ENCODE measurements at places on chromosomes 3 and 15. TPM values are rescaled to one million over a fixed set of nuclear protein-coding genes. Genes with fewer than 3 reads are reported as not detected.
A peak's percentile ranks its signal among the peaks of the same experiment; 100 is the strongest.

DNA sequence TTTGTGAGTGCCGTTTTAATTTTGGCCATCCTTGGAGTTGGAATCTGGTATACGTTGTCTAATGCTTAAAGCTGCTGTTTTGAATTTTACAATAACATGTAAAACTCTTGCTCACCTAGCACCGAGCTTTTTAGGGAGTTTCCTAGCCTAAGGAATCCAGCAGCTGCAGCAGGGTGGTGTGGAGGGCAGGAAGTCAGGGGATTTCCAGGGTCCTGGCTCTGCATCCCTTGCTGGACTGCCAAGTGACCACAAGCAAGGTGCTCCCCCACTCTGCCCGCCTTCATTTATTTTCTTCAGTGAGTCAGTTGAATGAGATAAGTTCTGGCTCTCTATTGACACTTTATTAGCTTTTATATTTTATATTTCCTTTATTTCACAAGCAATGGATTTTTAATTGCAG lies 113.7 kb downstream of the ATG7 start:
- no peak for DNase-seq

DNA sequence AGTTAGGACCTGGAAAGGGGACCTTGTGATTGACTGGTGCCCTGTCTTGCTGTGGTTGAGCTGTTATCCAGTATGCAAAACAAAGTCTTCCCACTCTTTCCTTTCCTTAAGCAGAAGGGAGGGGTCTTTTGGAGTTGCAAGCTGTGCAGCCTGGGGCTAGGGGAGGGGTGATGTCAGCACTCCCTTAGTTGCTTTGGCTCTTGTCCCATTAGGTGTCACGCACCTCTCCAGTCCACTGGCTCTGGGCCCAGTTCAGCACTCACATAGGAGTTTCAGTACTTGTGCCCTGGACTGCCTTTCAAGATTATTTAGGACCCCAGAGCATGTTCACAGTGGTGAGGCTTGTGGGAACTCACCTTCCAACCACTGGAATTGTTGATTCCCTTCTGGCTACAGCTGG lies 238.5 kb downstream of the DOCK3 start:
- peak; percentile 51 for DNase-seq

MLF1 gene
- total RNA-seq: 234 TPM

DNA sequence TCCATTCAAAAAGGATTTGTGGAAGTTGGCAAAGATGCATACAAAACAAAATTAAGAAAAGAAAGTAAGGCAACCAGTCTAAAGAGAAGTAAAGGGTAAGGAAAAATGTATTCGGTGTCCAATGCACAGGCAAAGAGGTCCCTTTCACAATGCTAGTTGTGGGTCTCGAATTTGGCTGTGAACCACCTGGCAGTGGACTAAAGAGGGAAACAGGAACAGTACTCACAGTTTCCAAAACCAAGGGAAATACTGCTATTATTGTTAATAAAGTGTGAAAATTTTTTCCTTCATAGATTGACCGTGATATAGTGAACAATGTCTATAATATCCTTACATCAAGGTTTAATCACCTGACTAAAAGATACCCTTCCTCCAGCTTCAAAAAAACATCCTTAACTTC lies 57.9 kb downstream of the TNIK start:
- DNase-seq: no peak

GRCh38 chr3:25151281-25151902 lies 276.7 kb upstream of the RARB start:
- no peak for DNase-seq

FOXB1 gene
- total RNA-seq: not detected

ZDHHC23 gene
- 3.4 TPM for total RNA-seq

CLDN18 gene
- total RNA-seq: not detected

SI gene
- total RNA-seq: not detected

- DNase-seq: peak; percentile 91
These were observed 18.1 kb downstream of the H1-8 start for GRCh38 chr3:129560911-129561594.

- DNase-seq: no peak
These were observed 3.9 kb upstream of the HEG1 start for GRCh38 chr3:125059488-125060245.

DNA sequence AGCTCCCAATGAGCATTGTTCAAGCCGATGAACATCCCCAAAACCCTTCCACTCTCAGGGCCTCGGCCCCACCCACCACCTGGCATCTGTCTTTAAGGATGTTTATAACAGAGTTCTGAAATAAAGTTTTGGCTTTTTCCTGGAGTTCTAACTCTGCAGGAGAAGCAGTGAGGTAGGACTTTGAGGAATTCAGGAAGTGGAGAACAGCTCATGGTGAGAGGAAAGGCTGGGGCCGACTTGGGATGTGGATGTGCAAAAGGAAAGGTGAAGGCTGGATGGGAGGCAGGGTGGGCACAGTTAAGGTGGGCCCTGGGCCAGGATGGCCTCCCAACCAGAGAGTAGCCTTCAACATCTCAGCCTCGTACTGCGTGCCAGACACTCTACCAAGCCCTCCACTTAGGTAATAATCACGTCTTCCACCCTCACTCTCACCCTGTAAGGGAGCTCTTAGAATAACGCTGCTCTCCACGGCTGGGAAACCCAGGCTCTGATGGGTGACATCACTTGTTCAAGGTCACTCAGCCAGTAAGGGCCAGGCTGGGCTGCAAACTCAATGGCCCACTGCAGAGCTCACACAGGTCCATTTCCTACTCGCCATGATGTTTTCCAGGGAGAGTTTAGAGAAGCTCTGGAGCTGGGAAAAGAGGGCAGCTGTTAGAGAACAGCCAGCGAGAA lies 28.5 kb downstream of the LIPC start:
- no peak for DNase-seq

GRCh38 chr15:94421706-94422105 lies 190.3 kb downstream of the MCTP2 start:
- no peak for DNase-seq

GRCh38 chr15:92438471-92438870 lies 44.8 kb downstream of the ST8SIA2 start:
- no peak for DNase-seq

CD200R1 gene
- 0.87 TPM for total RNA-seq

DNA sequence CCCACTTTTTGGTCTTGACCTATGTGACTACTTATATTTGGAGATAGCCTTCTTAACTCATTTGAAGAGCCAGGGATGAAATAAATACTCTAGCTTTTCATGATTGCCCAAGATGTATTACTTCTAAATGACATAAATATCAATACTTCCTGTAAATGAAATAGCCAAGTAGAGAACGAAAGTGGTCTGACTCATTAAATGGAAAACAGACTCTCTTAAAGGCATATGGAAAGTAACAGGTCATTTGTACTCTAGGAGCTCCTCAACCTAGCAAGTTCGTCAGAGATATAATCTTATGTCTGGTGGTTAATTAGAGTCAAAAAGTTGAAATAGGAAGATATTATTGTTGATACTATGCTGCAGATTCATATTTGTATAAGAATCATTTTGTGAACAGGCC lies 1105.4 kb downstream of the TUSC7 start:
- no peak for DNase-seq

DNA sequence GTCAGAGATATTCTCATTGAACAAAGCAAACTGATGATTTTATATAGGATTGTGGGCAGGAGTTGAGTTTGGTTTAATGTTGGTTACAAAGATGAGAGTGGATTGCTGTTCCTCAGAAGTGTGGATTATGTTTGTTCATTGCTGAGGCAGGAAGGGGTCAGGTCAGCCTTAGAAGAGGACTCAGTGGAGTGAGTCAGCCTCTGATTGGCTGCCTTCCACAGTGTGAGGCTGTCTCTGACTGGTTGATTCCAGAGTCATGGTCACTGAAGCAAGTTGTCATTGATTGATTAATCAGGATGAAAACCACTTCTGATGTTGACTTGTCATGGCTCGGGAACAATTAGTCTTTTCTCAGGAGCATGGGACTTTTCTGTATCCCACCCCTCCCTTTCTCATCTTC lies 36.2 kb downstream of the KBTBD12 start:
- DNase-seq: no peak

GRCh38 chr3:31077021-31077601 lies 182.7 kb upstream of the GADL1 start:
- DNase-seq: no peak

DNA sequence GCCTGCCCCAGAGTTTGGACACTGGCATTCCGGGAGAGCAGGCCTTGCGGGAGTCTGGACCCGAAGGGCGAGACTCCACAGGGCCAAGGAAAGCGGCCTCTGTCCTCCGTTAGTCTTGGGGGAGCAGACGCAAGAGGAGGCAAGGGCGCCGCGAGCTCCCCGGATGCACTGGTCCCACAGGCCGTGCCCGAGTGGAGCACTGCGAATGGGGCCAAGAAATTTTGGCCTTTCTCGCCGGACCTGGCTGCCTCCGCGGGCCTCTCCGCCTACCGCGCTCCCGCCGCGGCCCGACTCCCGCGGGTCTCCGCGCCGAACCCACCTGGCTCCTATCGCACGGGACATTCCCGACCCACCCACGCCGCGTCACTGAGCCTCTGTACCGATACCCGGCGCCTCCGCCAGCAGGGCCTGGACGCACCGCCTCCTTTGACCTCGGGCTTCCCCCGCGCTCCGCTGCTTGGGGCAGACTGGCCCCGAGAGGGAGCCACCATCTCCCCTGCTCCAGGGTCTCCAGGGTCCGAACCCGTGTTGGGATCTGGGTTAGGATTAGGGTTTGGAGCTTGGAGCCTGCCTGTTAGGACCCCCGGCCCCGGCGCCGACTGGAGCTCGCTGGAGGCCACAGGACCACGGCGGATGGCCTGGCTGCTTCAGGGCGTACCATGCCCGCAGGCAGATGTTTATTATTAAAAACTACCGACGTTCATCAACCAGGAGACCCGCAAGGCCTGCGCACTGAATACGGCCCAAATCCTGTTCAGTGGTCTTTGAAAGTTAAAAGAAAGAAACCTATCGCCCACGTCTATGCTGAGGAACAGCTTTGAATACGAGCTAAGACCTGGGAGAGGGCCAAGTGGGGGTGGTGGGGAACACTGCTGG lies 11.7 kb downstream of the SHOX2 start:
- no peak for DNase-seq

CHDH gene
- total RNA-seq: 12.7 TPM

ZIC4 gene
- not detected for total RNA-seq

MITF gene
- total RNA-seq: 69.4 TPM

DNA sequence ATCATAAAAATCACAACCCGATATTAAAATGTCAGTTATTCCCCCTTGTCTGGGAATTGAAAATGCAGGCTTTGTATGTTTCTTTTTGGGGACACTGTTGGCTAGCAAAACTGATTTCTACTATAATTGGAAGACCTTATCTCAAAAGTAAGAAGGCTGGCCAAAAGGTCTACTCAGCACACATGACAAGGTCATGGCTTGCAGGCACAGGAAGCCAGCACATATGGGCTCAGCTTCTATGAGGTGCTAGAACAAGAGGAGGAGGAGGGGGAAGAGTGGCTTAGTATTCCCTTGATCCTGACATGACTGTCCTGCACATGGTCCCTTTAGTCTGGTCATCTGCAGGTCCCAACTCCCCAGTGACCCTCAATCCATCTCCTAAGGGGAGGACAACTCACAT lies 681.2 kb downstream of the SQOR start:
- no peak for DNase-seq

- DNase-seq: no peak
These were observed 67.7 kb downstream of the ARHGEF26 start for GRCh38 chr3:154188846-154189245.

DNA sequence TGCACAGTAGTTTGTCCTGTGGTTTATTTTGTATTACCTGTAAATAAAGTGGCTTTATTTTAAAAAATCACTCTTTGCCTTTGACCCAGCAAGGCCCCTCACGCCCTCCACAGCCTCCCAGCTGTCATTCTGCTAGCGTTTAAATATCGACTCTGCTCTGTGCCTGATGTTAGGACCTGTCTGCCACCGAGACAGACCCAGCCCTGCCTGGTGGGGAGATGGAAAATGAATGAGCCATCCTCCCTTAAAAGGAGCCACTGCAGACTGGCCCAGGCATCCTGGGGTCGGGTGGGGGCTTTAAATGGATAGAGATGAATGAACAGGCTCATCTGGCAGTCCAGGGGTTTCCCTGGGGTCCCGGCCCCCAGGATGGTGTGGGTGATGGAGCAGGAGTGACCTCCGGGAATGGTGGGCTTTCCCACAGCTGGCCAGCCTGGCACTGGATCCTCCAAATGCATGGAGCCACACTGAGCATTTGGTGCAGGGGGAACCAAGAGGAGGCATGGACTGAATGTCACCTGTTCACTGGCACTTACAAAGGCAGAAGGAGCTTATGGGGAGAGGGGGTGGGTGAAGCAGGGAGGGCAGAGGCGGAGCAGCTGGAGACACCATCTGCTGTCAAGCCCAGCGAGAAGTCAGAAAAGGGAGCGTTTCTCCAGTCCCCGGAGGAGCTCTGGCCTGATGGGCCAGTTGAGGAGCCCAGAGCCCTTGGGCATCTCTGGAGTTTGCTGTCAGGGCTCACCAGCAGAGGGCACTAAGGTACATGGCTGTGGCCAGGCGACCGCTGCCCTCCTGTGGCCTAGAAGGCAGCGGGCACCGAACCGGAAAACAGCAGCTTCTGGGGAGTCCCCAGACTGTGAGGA lies 11.9 kb downstream of the GRM2 start:
- peak; percentile 76 for DNase-seq

RTP3 gene
- not detected for total RNA-seq

- DNase-seq: no peak
These were observed 35.7 kb upstream of the APEH start for GRCh38 chr3:49638445-49638844.

DNA sequence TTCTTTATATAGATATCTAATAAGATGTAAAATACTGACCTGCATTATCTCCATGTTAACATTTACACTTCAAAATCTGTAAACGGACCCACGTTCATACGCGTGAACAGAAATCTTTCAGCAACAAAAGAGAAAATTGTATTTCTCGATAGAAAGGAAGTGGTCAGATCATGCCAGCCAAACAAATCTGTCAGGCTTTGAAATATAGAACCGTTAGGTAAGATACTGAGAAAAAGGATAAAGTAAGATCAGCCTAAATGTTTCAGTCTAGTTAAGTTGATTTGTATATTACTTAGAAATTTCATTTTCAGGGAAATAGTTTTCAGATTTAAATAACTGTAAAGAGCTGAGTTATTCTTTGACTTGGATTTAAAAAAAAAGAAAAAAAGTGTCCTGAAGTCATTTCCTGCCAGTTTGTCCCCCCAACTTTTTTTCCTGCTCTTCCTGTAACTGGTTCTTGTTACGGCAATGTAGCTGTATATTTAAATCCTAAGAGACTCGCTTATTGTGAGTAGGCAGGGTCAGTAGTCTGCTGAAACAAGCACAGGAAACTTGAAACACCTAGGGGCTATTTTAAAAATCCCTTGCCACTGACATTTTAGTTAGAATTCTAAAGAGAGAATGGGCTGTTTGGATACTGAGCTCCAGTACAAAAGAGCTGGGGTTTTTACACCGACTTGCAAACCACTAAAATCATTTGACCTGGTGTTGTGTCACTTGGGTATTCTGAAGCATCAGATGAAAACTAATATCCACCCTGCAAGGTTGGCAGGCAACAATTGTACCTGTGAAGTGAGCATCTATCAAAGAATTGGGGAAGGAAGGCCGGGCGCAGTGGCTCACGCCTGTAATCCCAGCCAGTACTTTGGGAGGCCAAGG lies 237.5 kb downstream of the UBE2E2 start:
- DNase-seq: no peak
